Endothelial cell of umbilical vein (primary cell): ENCODE measurements at places on chromosomes 3 and 15.
A peak's percentile ranks its signal among the peaks of the same experiment; 100 is the strongest.

- no peak for DNase-seq
Observed at GRCh38 chr3:59818033-59818918, 768.5 kb upstream of the CFAP20DC start.

DNA sequence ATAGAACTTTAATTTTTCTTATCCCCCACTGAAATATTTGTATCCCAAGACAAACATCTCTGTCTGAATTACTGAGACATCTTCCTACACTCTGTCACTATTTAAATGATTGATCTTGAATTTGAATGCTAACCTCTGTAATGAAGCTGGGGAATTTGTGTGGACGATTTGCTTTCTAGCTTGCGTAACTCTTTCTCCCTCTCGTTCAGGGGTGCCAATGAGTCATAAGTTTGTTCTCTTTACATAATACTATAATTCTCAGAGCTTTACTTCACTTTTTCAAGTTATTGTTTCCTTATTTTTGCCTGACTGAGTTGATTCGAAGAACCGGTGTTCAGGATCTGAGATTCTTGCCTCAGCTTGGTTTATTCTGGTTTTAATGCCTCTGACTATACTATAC is 783.3 kb upstream of the CADM2 start:
- no peak for DNase-seq

- DNase-seq: no peak
Observed at GRCh38 chr15:89963301-89964231, 37.6 kb upstream of the ZNF710 start.

GRCh38 chr3:126354776-126355175 is 2.4 kb downstream of the KLF15 start:
- no peak for DNase-seq

GRCh38 chr3:4656059-4656458 is 162.9 kb downstream of the ITPR1 start:
- peak; percentile 81 for DNase-seq

DNA sequence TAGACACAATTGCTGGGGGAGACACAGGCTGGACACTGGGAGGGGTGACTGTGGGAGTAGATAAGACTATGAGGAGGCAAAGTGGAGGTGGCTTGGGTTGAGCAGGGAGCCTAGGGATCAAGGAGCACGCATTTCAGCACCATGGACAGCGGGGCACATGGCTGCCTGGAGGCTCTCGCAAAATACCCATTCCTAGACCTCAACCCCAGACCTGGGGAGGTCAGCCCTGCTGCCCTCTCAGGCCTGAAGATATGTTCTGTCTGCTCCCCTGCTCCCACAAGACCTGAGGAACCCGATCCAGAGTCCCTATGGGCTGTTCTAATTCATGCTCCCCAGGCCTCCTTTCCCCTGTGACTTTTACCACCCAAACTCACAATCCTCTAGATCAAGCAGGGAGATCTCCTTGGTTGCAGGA is 16.0 kb upstream of the CPEB1 start:
- peak; percentile 17 for DNase-seq

- no peak for DNase-seq
Observed at GRCh38 chr3:127825756-127826155, 3.4 kb upstream of the MGLL start.

- no peak for DNase-seq
Observed at GRCh38 chr3:184846496-184846895, 34.5 kb downstream of the VPS8 start.

GRCh38 chr3:150314248-150315004 is 93.7 kb upstream of the TSC22D2 start:
- peak; percentile 17 for DNase-seq

DNA sequence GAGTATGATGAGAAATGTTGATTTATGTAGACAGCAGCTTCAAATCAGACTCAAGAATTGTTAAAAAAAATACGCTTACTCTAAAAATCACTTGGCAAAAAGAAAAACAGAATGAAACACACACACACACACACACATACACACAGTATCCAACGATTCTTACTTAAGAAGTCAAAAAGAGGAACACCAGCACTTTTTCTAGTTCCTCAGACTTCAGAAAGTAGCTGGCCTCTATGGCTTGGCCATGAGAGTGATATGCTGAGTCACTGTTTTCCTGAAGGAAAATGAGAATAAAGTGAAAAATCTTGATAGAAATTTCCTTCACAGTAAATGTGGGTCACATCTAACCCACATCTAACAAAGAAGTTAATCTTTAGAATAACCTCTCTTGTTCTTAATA is 22.1 kb downstream of the CNTN3 start:
- no peak for DNase-seq

DNA sequence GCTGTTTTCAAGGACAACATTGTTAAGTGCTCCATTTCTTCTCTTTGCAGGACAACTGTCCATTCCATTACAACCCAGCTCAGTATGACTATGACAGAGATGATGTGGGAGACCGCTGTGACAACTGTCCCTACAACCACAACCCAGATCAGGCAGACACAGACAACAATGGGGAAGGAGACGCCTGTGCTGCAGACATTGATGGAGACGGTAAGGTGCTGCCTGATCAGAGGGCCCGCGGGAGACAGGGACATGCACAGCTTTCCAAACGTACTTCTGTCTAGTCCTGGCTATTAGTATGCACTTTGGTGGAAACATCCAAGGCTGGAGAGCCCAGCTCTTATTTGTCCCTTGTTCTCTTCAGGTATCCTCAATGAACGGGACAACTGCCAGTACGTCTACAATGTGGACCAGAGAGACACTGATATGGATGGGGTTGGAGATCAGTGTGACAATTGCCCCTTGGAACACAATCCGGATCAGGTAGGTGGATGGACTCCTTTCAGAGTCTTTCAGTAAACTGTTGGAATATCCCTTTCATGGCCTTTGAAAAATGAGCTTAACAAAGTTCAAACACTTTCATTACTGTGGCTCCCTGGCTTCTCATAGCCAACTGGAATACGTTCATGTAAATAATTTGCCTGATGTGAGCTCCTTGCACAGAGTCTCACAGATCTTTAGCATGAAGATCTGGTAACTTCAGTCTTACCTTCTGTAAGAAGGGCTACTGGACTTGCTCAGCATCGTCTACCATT is 10.4 kb downstream of the THBS1 start:
- peak; percentile 63 for DNase-seq

GRCh38 chr3:87311309-87311708 is 34.9 kb upstream of the POU1F1 start:
- no peak for DNase-seq

GRCh38 chr3:141553055-141553454 is 66.2 kb downstream of the RASA2 start:
- peak; percentile 52 for DNase-seq

- no peak for DNase-seq
Observed at GRCh38 chr3:94616833-94617232, 554.0 kb downstream of the NSUN3 start.

- peak; percentile 45 for DNase-seq
Observed at GRCh38 chr3:72487078-72487765, 361.0 kb downstream of the SHQ1 start.

GRCh38 chr3:39193391-39193790 is 996 bp upstream of the XIRP1 start:
- DNase-seq: no peak

GRCh38 chr3:134768837-134769236 is 26.2 kb upstream of the EPHB1 start:
- no peak for DNase-seq

GRCh38 chr3:189500798-189501495 is 130.2 kb upstream of the TP63 start:
- no peak for DNase-seq

DNA sequence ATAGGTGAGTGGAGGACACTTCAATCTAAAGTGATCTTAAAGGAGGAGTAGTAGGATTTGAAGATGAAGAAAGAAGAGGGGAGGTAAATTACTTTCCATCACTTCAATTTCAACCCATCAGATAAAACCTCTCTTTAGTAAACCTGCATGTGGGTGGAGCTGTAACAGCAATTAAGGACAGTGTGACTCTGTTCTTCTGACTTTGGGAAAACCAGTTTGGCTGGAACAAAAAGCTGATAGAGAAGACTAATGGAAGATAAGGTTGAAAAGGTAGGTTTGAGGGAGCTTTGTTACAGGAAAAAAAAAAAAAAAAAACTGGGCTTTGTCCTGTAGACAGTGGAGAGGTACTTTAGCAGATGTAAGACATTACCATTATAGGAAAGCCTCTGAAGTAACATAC is 4.5 kb upstream of the GSK3B start:
- DNase-seq: no peak

DNA sequence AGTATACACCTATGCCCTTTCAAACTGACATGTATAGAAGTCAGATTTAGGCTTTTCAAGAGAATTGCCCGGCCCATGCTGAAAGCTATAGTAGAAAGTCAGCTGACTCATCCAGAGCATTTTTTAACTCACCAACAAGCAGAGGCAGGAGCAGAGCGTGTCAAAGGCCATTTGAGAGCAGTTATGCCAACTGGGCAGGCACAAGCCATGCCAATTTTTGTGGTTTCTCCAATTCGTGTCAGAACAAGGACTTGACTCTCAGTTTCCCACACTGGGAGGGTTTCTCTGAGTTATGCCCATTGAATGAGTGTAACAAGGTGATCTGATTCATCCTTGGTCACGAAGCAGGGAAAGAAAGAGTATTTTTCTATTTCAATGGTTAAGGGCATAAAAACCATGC is 403.3 kb upstream of the THBS1 start:
- no peak for DNase-seq

GRCh38 chr15:48307586-48307985 is 23.6 kb upstream of the DUT start:
- no peak for DNase-seq

GRCh38 chr3:9231006-9231405 is 18.4 kb downstream of the SRGAP3 start:
- no peak for DNase-seq

DNA sequence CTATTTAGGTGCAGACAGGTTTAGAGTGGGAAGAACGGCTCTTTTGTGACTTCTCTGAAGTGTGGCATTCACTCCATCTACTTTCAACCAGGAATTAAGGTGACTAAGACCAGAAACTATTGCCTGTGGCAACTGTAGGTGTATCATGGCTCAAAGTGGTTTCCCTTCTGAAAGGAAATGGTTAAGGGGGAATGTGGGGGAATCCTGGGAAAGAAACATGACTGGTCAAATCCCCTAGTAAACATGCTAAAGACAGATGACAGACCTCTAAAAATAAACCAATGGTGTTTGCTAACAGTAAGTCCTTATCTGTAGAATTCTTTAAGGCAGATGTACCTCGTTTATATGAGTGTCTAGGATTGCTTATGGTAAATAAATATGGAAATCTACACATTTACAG is 56.9 kb downstream of the MEGF11 start:
- DNase-seq: no peak

DNA sequence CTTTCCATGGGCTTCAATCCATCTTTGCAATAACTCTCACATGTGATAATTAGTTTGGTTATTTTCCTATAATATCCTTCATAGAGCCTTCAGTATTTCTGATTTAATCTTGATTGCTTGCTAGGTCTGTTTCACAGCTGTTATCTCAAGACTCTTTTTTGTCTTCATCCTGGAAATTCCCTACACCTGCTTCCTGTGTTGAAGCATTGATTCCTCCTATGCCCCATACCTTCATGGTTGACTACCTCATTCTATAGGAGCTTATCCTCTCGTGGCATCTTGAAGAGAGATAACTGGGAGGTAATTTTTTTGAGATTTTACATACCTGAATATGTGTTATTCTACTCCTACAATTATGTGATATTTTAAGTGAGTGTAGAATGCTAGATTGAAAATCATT is 26.7 kb downstream of the PIK3CA start:
- DNase-seq: peak; percentile 26

DNA sequence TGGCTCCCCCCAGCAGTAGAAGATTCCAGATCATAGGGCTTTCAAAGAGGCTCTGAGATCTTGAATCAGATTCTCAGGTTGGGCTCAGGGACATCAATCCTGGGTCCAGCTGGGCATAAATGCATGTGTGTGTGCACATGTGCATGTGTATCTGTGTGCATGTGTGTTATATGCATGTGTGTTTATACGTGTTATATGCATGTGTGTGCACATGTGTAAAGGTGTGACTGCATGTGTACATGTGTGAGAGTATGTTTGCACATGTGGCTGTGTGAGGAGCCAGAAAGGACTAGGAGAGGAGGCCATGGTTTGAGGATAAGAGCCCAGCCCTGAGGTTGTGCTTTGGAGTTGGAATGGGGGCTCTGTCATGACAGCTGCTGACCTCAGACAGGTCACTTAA is 1.8 kb upstream of the MAPKAPK3 start:
- DNase-seq: no peak

DNA sequence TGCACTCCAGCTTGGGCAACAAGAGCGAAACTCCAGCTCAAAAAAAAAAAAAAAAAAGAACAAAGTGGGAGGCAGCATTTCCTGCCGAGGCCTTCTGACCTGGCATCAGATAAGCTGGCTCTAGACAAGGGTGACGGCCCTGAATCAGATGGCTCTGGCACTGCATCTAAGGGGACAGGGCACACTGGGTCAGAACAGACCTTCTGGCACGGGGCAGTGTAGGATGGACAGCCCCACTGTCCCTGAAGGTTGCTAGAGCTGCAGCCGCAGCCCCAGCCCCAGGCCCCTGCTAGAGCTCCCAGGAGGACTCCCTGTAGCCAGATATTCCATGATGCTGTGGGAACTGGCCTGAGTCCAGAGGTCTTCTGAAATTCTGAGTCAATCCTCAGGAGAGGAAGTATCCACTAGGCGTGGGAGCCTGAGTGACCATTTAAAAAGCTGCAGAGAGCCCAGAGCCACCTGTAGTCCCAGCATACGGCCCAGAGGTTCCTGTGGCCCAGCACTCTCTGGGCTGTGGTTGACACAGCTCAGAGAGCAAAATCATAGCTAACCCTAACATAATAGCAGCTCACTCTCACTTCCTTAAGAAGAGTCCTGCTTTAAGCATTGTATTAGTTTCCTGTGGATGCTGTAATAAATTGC is 69.2 kb upstream of the MFGE8 start:
- DNase-seq: no peak

DNA sequence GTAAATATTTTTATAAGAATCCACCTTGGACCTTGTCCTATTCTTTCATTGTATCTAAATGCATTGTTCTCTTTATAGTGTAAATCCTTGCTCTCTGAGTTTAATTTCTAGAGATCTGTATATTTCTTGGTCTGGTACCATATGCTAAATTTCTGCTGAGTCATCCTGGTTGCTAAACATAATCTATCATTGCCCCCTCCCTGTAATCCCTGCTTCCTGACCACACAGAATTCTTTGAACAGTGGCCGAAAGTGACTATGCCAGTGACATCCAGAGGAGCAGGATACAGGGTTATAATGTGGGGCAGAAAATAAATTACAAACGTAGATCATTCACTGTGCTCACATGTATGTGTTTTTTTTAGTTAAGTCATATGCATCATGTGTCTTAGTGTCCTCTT is 143.1 kb downstream of the DIPK2A start:
- DNase-seq: no peak
